Karpas-422 (cell line): ENCODE measurements at places on chromosomes 13 and 19. TPM values are rescaled to one million over a fixed set of nuclear protein-coding genes. Genes with fewer than 3 reads are reported as not detected.

The ZNF99 gene
- total RNA-seq, result not detected in 2 replicates

The PRR19 gene
- 0.25 and 1.2 TPM in 2 replicates for total RNA-seq

The AXL gene
- not detected in 2 replicates for total RNA-seq

The FFAR2 gene
- not detected in 2 replicates for total RNA-seq

The WASF3 gene
- total RNA-seq, result 0.04 TPM in 1 of 2 replicates, not detected in the other

GRCh38 chr19:45687599-45687998, 4.2 kb downstream of the SNRPD2 start:
- H3K27me3 ChIP-seq, result no peaks in the 10 kb centered on the region
- peaks cover 9% of the 10 kb centered on the region for H3K4me1 ChIP-seq
- no peak overlapping the region for H3K4me3 ChIP-seq
- DNase-seq, result no peak
- peaks cover 12% of the 10 kb centered on the region; the same call in 1 of the 2 replicates for H3K36me3 ChIP-seq

DNA sequence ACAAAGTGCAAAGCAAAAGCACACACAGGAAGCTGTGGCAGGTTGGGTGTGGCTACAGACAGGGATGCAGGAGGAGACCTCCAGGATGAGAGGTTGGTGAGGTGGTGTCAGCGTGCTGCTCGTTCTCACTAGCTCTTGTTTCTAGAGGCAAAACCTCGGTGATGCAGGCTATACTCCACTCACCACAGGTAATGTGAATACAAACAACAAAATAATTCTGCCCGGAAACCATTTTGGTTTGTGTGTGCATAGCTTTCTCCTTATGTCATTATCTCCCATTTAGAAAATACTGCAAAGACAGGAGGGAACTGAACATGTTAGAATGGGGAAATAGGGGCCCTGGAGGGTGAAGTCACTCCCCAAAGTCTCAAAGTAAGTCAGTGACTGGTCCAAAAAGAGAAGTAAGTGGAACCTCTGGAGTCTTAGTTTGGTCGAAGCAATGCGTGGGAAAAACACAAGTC, 9.4 kb downstream of the LCP1 start:
- H3K36me3 ChIP-seq, result peaks cover 28% of the 10 kb centered on the region; the same call in 1 of the 2 replicates
- peak overlapping the region; percentile 49 for H3K4me3 ChIP-seq
- peak; percentile 61 for DNase-seq
- H3K27me3 ChIP-seq, result no peaks in the 10 kb centered on the region
- peak overlapping the region; percentile 99 for H3K27ac ChIP-seq
- H3K4me1 ChIP-seq, result peaks cover 100% of the 10 kb centered on the region

- DNase-seq, result no peak
- H3K4me3 ChIP-seq, result no peak overlapping the region
- H3K4me1 ChIP-seq, result peaks cover 22% of the 10 kb centered on the region
- no peaks in the 10 kb centered on the region for H3K27me3 ChIP-seq
- no peak overlapping the region for H3K27ac ChIP-seq
These were observed 22.9 kb downstream of the DNM2 start for GRCh38 chr19:10740798-10741197.

GRCh38 chr19:18465214-18465963, 27.5 kb upstream of the ISYNA1 start:
- no peaks in the 10 kb centered on the region for H3K4me1 ChIP-seq
- H3K27me3 ChIP-seq, result no peaks in the 10 kb centered on the region
- DNase-seq, result no peak
- H3K4me3 ChIP-seq, result no peak overlapping the region
- H3K27ac ChIP-seq, result no peak overlapping the region

DNA sequence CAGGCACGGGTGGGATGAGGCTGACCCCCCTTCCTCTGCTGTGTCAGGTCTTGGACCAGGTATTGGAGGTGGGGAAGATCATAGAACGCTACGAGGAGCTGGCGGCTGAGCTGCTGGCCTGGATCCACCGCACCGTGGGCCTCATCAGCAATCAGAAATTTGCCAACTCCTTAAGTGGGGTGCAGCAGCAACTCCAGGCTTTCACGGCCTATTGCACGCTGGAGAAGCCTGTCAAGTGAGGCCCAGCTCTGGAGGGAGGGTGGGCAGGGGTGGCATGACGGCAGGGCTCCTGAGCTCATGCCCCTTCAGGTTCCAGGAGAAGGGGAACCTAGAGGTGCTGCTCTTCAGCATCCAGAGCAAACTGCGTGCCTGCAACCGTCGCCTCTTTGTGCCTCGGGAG, 35.3 kb downstream of the SPTBN4 start:
- no peak for DNase-seq
- no peaks in the 10 kb centered on the region for H3K36me3 ChIP-seq
- no peaks in the 10 kb centered on the region for H3K4me1 ChIP-seq

DNA sequence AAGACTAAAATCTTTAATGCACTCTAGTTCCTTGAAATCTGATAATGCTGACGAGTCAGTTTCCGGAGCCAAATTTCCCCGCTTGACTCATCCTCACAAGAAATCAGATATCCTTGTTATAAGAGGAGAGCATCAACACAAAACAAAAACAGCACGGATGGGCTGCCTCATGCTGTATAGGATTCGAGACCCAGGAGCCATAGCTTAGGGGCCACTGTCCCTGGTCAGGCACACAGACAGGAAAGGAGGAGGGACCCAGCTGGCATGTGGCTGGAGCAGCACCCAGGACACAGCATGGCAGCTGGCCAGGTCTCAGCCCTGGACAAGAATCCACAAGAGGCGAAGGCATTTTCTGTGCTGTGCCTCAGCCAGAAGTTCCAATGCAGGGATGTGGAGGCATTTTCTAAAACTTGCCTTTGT, 110.2 kb upstream of the SPATA13 start:
- no peak overlapping the region for H3K27ac ChIP-seq
- DNase-seq, result no peak

- no peak within 1 kb of the TSS for H3K27ac ChIP-seq
- no peak within 1 kb of the TSS for H3K4me3 ChIP-seq
- H3K36me3 ChIP-seq, result no peaks in the 10 kb centered on the region
These were observed at the start of gene ZNF729 for GRCh38 chr19:22286151-22286810. TSS of gene ZNF729 (plus strand) at chr19:22286441. CDS start at chr19:22286526, 85 bp downstream.

DNA sequence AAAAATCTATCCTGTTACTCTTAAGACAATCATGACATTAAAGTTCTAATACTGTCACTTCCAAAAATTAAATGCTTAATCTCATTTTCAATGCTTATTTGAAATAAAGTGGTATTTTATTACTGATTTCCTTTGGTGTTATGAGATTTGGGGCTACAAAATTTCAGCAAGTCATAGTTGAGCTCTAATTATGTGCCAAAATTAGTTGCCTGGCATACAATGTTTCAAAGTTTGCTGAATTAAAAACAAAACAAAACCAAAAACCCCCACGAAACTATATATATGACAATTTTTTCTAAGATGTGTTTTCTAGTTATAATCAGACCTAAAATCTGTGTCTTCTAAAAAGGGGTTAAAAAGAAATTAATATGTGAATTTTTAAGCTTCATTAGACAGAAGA, 62.2 kb downstream of the KCNRG start:
- H3K27me3 ChIP-seq, result no peaks in the 10 kb centered on the region
- peaks cover 36% of the 10 kb centered on the region for H3K36me3 ChIP-seq
- DNase-seq, result no peak
- peak overlapping the region; percentile 96 for H3K4me3 ChIP-seq
- H3K4me1 ChIP-seq, result peaks cover 72% of the 10 kb centered on the region

DNA sequence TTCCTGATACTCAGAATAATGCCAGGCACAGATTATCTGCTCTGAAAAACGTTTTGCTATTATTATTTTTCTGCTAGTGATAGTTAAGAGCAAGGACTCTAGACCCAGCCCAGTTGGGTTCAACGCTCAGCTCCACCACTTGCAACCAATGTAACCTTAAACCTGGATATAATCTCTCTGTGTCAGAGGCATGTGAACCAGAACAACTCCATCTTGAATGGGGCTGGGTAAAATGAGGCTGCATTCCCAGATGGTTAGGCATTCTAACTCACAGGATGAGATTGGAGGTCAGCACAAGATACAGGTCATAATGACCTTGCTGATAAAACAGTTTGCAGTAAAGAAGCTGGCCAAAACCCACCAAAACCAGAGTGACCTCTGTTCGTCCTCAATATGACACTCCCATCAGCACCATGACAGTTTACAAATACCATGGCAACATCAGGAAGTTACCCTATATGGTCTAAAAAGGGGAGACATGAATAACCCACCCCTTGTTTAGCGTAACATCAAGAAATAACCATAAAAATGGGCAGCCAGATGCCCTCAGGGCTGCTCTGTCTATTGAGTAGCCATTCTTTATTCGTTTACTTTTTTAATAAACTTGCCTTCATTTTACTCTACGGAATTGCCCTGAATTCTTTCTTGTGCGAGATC, 13.6 kb downstream of the FAM187B start:
- no peak overlapping the region for H3K4me3 ChIP-seq
- H3K36me3 ChIP-seq, result no peaks in the 10 kb centered on the region
- no peak overlapping the region for H3K27ac ChIP-seq
- no peak for DNase-seq
- no peaks in the 10 kb centered on the region for H3K27me3 ChIP-seq

DNA sequence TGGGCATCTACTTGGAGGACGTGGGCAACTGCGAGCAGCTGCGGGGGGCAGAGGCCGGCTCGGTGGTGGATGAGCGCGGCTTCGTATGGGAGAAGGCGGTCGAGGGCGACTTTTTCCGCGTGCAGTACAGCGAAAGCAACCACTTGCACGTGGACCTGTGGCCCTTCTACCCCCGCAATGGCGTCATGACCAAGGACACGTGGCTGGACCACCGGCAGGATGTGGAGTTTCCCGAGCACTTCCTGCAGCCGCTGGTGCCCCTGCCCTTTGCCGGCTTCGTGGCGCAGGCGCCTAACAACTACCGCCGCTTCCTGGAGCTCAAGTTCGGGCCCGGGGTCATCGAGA, 10.3 kb upstream of the STRN4 start:
- 0 out of 2 replicates have a peak, but pooled peaks cover 4% of the 10 kb centered on the region for H3K36me3 ChIP-seq
- no peaks in the 10 kb centered on the region for H3K27me3 ChIP-seq
- no peak for DNase-seq
- H3K4me3 ChIP-seq, result no peak overlapping the region
- peaks cover 4% of the 10 kb centered on the region for H3K4me1 ChIP-seq
- H3K27ac ChIP-seq, result no peak overlapping the region

DNA sequence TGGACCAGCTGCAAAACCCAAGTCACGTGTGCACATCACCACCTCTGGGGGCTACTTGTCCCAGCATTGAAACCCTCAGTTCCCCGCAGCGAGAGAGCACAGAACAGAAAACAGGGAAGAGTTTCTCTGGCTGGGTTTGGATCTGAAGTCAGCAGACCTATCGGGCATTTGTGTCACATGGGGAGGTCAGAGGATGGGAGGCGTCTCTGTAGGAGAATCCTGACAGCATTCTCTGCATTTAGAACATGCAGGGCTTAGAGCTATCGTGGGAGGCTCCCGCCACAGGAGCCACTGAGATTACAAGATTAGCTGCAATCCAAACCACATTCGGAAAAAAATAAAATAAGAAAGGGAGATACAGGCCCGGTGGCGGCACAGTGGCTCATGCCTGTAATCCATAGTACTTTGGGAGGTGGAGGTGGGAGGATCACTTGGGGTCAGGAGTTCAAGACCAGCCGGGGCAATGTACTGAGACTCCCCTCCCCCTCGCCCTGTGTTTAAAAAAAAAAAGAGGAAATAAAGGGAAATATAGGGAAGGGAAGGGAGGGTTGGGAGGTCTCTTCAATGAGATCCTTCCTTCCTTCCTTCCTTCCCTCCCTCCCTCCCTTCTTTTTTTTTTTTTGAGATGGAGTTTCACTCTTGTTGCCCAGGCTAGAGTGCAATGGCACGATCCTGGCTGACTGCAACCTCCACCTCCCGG, 2.9 kb upstream of the TLE6 start:
- no peak for DNase-seq
- no peak overlapping the region for H3K4me3 ChIP-seq
- H3K27ac ChIP-seq, result no peak overlapping the region
